Stimulated activated CD8-positive, alpha-beta memory T cell treated with anti-CD3 and anti-CD28 coated beads, Interleukin-4, amount 100 ng/mL, for 48 hours (primary cell): ENCODE measurements at places on chromosomes 3 and 15.

DNA sequence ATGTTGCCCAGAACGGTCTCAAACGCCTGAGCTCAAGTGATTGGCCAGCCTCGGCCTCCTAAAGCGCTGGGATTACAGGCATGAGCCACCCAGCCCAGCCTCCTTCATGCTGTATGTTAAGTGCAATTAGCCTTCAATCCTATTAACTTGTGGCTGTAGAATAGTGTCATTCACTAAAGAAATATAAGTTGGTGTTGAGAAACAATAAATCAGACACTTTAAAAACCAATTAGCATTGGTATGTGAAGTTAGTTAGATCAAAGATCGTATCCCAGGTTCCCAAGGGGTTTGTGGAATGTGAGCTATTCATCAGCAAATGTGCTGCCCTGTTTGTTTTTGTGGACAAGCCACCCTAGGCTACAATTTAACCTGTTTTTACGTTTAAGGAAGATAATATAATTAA is 11.0 kb upstream of the PIK3CB start:
- DNase-seq = no peak

DNA sequence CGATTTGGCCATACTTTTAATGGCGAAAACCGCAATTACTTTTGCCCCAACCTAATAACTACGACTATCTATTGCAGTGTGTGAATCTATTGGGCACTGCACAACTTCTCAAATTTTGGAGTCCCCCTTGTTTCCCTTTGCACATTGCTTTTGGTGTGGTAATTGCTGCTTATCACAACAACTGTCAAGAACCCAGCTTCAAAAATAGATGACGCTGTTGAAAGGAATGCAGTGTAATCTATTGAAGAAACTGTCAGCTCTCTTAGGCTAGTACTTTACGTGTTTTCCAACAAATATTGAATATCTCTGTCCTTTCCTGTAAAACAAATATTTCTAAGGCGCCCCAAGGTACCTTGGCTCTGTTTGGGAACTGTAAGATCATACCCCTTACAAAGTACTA is 222.8 kb upstream of the UBE2E2 start:
- no peak for DNase-seq

GRCh38 chr3:72143322-72143721 is 358.4 kb upstream of the PROK2 start:
- no peak for DNase-seq

GRCh38 chr15:92409521-92409920 is 15.8 kb downstream of the ST8SIA2 start:
- DNase-seq = no peak

DNA sequence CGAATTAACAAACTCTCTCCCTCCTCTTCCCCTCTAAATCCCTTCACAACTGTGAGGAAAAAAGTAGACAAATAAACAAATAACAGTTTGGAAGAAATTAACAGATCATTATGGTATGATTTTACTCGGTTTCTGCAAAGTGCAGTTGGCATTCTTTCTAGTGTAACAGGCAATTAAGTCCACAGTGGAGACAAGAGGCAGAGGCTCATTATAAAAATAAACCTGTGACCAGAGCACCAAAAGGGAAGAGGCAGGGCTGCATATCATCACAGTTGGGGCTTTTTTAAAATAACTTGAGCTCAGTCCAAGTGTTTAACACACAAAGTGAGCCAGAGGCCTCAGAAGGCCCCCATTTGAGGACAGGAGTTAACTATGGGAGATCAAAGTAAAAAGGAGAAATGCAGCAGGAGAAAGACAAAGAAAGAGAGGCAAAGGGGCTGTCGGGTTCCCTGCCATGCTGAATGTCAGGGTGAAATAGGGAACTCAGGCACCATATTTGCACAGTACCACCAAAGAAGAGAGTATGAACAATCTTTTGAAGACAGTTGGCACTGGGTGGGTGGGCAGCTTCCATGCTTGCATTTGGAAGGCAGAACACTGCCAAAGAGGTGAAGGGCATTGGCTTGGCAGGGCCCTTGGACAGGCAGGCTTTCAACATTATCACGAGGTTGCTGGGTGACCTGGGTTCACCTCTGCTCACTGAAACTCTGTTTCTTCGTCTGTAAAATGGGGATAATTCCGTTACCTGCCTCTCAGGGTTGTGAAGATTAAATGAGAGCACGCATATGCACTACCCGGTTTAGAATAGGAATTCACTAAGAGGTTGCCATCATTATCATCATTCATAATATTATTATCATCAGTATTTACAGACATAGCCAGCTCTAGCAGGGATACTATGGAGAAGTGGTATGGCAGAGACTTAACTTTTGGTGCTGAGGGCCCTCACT is 134.5 kb downstream of the MEX3B start:
- DNase-seq = no peak

DNA sequence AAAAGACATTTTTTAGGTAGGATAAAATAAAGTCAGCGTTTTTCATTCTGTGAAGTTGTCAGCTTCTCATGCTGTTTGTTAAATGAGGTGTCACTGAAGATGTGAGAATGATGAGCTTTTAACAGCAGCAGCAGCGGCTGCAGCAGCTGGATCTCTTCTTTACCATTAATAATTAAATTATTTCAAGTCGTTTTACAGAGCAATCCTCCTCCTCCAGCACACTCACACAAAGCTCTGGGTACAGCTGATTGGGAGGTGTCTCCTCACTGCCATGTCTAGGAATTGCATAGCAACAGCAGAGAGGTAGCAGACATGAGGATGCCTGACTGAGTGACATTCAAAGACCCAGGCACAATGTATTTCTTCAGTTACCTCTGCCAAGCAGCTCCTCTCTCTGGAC is 46.7 kb upstream of the PLAAT1 start:
- no peak for DNase-seq

GRCh38 chr3:62970648-62971047 is 95.4 kb upstream of the CADPS start:
- DNase-seq = no peak

- DNase-seq = no peak
These were observed 104.0 kb upstream of the ATP10A start for GRCh38 chr15:25967116-25967515.

- DNase-seq = peak; percentile 31
These were observed 5.9 kb downstream of the KBTBD13 start for GRCh38 chr15:65082303-65082953.

GRCh38 chr3:170128259-170128976 is 53.1 kb downstream of the PHC3 start:
- DNase-seq = no peak

- no peak for DNase-seq
These were observed 126.5 kb downstream of the DGKG start for GRCh38 chr3:186235554-186235953.

GRCh38 chr15:48774484-48774883 is 36.4 kb downstream of the CEP152 start:
- no peak for DNase-seq

GRCh38 chr3:50388016-50388719 is 28.8 kb upstream of the TMEM115 start:
- DNase-seq = no peak

GRCh38 chr3:97530691-97531090 is 233.9 kb upstream of the ARL6 start:
- no peak for DNase-seq

- DNase-seq = peak; percentile 82
These were observed at the start of gene MYEF2 for GRCh38 chr15:48177766-48178647. Gene MYEF2, minus strand, starts transcription at chr15:48178295. Its CDS starts 58 bp downstream, at chr15:48178237.

- no peak for DNase-seq
These were observed 4.4 kb downstream of the TGFBR2 start for GRCh38 chr3:30610702-30611368.

- no peak for DNase-seq
These were observed 328.0 kb upstream of the SOX2 start for GRCh38 chr3:181383760-181384159.

DNA sequence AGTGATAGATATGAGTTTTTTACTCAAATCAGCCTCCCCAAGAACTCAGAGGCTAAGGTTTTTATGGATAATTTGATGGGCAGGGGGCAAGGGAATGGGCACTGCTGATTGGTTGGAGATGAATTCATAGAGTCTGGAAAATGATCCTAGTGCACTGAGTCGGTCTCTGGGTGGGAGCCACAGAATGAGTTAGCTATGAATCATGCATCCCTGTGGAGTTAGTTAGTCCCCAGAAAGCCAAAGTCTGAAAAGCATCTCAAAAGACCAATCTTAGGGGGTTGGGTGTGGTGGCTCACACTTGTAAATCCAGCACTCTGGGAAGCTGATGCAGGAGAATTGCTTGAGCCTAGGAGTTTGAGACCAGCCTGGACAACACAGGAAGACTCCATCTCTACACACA is 516.1 kb downstream of the AGBL1 start:
- no peak for DNase-seq

GRCh38 chr15:63288342-63288741 is 10.9 kb downstream of the APH1B start:
- no peak for DNase-seq

DNA sequence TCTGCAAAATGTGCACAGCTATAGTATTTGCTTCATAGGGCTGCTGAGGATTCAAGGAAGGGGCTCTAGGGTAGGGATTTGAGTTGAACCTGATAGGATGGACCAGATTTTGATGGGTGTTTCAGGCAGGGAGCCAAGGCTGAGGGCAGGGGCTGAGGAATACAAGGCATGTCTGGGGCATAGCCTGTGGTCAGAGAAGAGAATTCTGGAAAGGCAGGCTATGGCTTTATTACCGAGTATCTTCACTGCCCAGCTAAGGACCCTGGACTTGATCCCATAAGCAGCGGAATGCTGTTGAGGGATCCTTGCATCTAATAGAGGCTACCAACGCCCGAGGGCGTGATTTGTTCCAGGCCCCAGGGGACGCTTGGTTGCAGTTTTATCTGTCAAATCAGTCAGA is 193.0 kb upstream of the TLE3 start:
- DNase-seq = no peak

DNA sequence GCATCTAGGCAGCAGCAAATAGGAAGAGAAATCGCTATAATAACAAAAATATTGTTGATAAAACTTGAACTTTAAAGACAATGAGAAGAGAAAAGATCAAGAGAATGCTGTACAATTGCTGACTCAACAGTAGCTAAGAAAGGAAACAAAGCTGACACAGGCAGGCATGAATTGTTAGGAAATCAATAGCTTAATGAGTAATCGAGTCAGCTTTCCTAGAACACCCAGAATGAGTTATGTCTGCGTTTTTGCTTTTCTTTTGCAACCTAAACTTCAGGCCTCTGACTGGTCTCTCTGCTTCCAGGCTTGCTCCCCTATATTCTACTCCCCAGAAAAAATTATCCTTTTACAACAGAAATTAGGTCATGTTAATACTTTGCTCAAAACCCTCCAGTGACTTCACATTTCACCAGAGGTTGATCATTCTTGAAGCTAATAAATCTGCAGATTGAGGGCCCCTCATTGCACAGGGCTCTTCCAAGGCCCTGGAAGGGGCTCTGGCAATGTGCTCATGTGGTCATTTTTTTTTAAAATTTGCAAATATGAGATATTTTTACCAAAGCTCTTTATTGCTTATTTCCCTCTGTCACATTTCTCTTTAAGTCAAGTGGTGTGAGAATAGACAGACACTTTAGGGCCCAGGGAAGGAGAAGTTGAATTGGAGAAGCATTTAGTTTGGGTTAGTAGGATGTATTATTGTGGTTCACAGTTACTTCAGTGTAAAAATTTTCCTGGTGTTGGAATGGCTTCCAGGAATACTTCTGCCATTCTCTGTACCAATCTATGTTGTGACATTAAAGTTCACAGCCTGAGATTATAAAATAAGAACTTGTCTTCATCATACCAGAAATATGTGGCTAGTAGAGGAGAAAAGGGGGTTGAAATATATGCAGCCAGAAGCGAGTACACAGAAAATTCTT is 116.3 kb downstream of the TMCO5A start:
- no peak for DNase-seq

DNA sequence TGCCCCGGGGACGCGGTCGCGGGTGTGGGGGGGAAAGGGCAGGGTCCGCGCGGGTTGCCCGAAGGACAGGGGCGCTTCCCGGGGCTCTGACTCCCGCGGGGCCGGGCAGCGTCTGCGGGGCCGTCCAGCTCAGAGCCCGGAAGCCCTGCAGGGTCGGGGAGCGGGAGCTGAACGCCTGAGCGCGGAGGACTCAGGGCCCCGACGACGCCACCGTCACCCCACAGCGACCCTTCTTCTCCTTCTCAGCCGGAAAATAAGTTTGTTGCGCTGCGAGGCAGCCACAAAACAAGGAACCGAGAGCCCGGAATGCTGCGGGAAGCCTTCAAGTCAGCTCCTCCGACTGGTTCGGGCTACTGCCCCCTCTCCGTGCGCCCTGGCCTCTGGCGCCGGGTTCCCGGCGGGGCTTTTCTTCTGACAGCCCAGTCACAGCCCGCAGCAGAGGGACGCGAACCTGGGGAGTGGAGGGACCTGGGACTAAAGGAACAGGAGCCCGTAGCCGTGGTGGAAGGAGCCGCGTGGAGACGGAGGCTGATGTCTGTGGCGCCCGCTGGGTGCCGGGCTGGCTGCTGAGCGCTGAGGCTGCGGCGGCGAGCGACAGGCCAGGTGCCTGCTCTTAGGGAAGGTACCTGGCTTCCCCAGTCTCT is 484 bp downstream of the CNTN4 start:
- no peak for DNase-seq

GRCh38 chr15:59998305-59998949 is 5.7 kb upstream of the FOXB1 start:
- DNase-seq = no peak

DNA sequence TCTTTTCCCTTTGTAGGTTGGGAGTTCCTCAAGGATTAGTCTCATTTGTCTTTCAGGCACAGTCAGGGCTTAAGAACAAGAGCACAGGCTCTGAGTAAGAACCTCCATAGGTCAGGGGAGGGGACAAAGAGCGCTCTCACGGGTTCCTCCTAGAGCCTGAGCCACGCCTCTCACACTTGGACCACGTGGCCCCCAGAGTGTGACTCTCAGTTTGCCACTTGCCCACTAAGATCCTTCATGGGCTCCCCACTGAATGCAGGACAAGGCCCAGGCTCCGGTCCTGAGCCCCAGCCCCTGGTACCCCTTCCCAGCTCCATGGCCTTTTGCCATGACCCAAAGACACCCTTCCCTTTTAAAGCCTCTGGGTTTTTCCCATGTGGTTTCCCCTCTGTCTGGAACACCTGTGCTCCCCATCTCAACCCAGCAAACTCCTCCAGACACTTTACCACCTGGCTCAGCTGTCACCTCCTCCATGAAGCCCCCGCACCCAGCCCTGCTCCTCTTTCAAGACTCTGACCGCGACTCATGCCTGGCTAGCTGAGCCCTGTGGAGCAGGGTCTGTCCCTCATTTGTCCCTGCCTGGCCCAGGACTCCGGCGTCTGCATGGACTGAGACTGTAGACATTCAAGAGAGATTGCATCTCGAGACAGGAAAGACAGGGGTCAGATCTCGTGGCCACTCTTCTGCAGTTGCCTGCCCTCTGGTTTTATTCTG is 32.7 kb downstream of the IQSEC1 start:
- DNase-seq = peak; percentile 68

GRCh38 chr3:82202269-82202668 is 440.8 kb upstream of the GBE1 start:
- no peak for DNase-seq

GRCh38 chr3:72041511-72041910 is 256.6 kb upstream of the PROK2 start:
- DNase-seq = no peak

DNA sequence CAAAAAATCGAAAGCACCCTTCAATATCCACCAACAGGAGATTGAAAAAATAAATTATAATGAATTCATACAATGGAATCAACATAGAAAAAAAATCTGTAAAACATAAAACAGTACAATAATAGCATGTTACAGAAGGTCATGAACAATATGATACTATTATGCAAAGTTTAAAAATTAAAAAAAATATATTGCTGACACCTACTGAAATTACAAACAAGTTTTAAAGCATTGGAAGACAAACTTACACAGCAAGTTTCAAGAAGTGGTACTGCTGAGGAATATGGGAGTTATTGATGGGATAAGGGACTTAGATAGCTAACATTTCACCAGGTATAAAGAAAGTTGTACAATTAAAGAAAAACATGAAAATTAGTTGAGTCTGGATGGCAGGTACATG is 89.4 kb downstream of the EFL1 start:
- no peak for DNase-seq

- peak; percentile 58 for DNase-seq
These were observed 475 bp downstream of the EIF4E3 start for GRCh38 chr3:71724584-71725270.
